Tongue (tissue), 3 donors: ENCODE measurements at places on chromosomes 7 and 10. TPM values are rescaled to one million over a fixed set of nuclear protein-coding genes. Genes with fewer than 3 reads are reported as not detected.

Gene PLCE1
- 20.3 TPM for total RNA-seq

Gene IFIT3
- 11.0 TPM for total RNA-seq

Gene OR6B1
- not detected for total RNA-seq

Gene LIPN
- total RNA-seq: not detected
